ENCODE measurements at places on chromosomes 7 and 10.

GRCh38 chr7:96674565-96674964, 35.1 kb downstream of the SEM1 start:
- no peak for DNase-seq

DNA sequence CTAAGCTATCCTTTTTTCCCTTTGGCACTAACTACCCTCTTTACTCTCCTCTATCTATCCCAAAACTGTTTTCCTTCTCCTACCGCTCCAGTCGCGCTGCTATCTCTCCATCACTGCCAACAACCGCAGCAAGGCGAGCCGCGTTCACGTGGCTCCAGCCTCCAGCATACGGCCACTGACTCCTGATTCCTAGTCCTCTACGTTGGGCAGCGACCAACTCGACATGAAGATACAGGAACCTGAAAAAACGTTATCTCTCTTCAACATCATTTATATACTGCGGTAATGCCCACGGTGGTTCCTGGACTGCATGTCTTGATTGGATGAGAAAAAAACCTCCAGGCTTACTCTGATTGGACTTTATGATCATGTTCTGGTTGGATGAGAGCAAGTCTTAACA, 129.5 kb downstream of the ZNF716 start:
- no peak for DNase-seq

- no peak for DNase-seq
Measured at GRCh38 chr10:80596391-80597257, 58.9 kb downstream of the SH2D4B start.

GRCh38 chr7:46133072-46133471, 212.0 kb upstream of the IGFBP3 start:
- DNase-seq = no peak

GRCh38 chr10:126264102-126265018, 123.9 kb downstream of the ADAM12 start:
- no peak for DNase-seq

GRCh38 chr10:6601246-6601805, 21.2 kb upstream of the PRKCQ start:
- no peak for DNase-seq

DNA sequence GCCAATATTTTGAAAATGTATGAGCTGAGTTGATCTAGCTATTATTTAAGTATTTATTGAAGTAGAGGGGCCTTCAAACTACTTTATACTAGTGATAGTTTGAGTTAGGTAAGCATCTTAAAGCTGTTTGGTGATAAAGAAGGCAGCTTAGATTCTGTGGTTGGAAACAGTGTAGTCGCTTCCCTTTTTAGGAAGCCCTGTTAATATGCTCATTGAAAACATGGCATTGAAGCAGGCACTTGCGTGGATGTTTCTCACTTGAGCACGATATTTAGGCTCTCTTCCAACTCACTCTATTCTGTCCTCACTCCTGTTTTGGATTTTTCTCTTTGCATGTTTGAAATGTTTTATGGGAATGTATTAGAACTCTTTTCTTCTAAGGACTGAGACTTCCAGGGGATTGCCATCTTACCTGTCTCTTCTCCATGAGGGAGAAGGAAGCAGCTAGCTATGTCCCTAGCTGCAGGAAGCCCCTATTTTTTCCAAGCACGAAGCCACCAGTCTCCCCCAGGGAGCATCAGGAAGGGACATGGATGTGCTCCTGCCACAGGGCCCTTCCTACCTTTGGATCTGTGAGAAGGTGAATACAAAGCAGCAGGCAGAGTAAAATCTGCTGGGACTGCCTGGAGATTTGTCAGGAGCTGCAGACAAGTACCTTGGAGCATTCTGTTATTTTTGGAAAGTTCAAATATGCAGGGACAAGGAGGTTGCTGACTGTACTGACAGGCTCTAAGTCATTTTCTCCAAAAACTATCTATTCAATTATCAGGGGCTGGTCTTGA, 22.0 kb upstream of the BMPR1A start:
- no peak for DNase-seq

DNA sequence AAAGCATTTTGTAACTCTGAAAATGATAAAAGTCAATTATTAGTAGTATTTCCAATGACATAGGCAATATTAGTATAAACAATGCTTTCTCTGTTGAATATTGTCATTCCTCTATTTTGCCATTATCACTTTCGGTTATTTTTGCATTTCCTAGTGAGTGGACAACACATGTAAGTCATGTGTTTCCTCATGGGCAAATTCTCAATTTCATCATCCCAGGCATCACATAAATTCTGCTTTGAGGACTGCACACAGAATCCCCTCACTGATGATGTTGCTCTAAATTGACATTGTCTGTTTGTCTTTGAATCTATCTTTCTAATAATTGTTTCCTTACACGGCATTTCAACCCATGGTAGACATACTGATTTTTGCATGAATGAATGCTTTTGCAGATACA, 337.3 kb downstream of the GFRA1 start:
- DNase-seq = no peak

GRCh38 chr10:96411716-96412320, 53.0 kb upstream of the OPALIN start:
- DNase-seq = no peak

- no peak for DNase-seq
Measured at GRCh38 chr7:91459539-91459938, 195.3 kb downstream of the FZD1 start.

DNA sequence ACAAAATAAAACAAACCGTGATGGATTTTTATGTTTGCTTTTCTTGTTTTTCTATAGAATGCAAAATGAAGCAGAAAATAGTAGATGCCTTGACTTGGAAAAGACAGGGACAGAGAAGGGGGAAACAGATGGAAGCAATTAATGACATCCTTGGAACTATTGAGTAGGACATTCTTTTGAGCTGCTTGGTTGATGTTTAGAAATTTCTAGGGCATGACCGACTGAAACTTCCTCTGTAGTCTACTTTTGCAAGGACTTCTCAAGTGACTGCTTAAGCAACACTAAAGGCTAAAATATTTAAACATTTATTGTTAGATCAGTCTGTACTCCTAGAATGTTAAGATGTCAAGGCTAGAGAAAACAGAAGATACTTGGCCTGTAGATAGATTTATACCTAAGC, 49.4 kb downstream of the VCL start:
- no peak for DNase-seq

Data from stimulated activated CD4-positive, alpha-beta T cell treated with anti-CD3 and anti-CD28 coated beads, Interleukin-1b, Interleukin-23, amount 100 ng/mL, for 1 hour (primary cell).